SJSA1 (cell line): ENCODE measurements at places on chromosomes 2 and 18. TPM values are rescaled to one million over a fixed set of nuclear protein-coding genes. Genes with fewer than 3 reads are reported as not detected.

- DNase-seq: peak; percentile 55
Measured at GRCh38 chr18:22711192-22711685, 221.9 kb upstream of the RBBP8 start.

- DNase-seq: no peak
Measured at GRCh38 chr18:68757126-68757525, 40.8 kb upstream of the CCDC102B start.

DNA sequence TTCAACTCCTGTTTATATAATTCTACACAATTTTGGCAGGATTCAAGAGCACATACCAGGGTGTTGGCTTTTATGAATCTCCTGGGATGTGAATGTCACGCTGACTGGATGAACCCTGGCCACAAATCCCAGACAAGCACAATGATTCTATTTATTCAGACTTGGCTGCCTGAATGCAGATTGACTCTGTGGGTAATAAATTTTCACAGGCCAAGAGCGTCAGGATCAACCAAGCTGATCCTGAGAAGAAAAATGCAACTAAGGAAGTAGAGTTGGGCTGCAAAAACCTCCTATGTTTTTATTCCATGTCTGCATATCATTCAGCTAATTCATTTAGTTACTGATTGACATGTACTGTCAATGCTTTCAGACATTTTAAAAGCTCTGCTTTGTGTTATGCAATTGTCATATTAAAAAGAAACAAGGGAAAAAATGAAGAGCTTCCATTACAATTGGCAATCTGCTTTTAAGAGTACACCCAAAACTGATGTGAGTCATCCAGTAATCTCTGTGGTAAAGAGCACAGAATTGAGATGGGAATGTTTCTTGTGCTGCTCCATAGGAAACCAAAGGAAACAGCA, 173.0 kb upstream of the REV1 start:
- DNase-seq: peak; percentile 15

GRCh38 chr2:158808426-158808825, 13.3 kb downstream of the DAPL1 start:
- no peak for DNase-seq

GRCh38 chr18:43877616-43878321, 600.5 kb upstream of the SYT4 start:
- DNase-seq: no peak

- no peak for DNase-seq
Measured at GRCh38 chr18:22349317-22349898, 68.3 kb downstream of the CTAGE1 start.

GRCh38 chr2:233428008-233428407, 73.7 kb downstream of the DGKD start:
- DNase-seq: no peak

DNA sequence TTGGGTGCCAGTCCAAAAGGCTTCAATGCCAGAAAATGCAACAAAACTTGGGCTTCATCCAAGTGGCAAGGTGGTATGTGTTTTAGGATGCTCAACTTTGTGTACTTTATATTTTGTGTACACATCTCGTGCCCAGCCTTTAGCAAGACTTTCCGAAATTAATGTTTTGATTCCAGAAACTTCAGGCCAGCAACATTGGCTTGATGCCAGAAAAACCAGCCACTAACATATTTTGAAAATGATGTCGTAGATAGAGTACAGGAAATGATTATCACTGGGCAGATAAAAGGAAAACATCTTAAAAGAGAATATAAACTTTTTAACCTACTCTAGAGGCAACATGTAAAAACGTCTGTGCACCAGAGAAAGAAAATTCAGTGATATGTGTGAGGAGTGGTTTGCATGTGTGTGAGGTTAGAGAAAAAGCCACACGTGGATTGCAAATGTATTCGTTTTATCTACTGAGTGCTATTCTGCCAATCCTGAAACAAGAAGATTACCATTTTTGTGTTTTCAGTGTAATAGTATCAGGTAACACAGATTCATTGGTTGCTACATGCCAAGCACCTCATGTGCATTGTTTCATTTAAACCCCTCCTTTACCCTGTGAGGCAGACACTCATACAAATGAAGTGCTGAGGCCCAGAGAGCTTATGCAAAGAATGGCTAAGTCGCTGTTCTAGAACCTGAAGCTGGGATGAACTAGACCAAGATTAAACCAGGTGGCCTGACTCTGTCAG, 264.8 kb downstream of the C1D start:
- DNase-seq: no peak

The PLEKHH2 gene
- total RNA-seq: 4.5 and 9.4 TPM in 2 replicates

The STK36 gene
- total RNA-seq: 7.9 and 8.5 TPM in 2 replicates

The REEP1 gene
- 0.24 and 0.78 TPM in 2 replicates for total RNA-seq

The GMCL1 gene
- 12.4 and 20.1 TPM in 2 replicates for total RNA-seq

The FZD7 gene
- 77.8 and 90.7 TPM in 2 replicates for total RNA-seq

The SALL3 gene
- 0.03 TPM in 1 of 2 replicates, not detected in the other for total RNA-seq

The PRKCE gene
- total RNA-seq: 43.3 and 52.2 TPM in 2 replicates
